NCI-H1048 (cell line): ENCODE measurements at places on chromosomes 3 and 15.

- DNase-seq = no peak
These were observed 13.1 kb upstream of the EHD4 start for GRCh38 chr15:41985236-41986160.

- DNase-seq = no peak
These were observed 73.7 kb downstream of the CCNL1 start for GRCh38 chr3:157086060-157086750.

GRCh38 chr3:37935756-37936666, 54.6 kb upstream of the VILL start:
- DNase-seq = no peak

- no peak for DNase-seq
These were observed 257.5 kb downstream of the SHQ1 start for GRCh38 chr3:72590732-72591221.

DNA sequence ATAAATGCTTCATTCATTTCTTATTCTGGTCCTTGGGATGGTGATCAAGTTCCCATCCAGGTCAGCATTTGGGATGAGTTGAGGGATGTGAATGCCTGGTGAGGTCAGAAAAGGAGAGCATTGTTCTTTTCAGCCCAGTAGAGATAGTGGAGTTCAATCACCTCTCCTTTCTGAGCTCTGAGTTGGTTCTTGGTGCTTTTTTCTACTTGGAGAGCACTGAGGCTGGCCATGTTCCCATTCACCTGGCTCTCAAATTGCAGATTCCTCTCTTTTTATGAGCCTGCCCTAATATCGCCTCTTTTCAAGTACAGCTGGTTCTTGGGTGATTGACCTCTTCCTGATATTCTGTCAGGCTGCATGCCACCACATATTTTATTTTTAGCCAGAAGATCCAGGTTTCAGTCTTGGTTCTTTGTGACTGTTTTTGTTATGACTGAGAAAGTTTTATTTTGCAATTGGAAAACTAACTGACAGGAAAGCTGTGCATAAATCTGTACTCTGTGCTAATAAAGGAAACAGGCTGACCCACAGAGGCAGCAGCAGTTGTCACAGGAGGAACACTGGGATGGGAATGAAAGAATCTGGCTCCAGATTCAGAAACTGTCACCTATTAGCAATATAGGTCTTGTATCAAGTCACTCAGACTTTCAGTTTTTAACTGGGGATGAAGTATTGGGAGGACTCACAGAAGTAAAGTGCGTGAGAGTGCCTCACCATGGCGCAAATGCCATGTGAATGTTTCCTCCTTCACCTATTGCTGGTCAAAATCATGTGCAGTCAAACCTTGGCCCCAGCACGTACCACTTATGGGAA, 10.7 kb downstream of the AQP9 start:
- no peak for DNase-seq

- no peak for DNase-seq
These were observed 327.5 kb downstream of the UACA start for GRCh38 chr15:70435872-70436271.

DNA sequence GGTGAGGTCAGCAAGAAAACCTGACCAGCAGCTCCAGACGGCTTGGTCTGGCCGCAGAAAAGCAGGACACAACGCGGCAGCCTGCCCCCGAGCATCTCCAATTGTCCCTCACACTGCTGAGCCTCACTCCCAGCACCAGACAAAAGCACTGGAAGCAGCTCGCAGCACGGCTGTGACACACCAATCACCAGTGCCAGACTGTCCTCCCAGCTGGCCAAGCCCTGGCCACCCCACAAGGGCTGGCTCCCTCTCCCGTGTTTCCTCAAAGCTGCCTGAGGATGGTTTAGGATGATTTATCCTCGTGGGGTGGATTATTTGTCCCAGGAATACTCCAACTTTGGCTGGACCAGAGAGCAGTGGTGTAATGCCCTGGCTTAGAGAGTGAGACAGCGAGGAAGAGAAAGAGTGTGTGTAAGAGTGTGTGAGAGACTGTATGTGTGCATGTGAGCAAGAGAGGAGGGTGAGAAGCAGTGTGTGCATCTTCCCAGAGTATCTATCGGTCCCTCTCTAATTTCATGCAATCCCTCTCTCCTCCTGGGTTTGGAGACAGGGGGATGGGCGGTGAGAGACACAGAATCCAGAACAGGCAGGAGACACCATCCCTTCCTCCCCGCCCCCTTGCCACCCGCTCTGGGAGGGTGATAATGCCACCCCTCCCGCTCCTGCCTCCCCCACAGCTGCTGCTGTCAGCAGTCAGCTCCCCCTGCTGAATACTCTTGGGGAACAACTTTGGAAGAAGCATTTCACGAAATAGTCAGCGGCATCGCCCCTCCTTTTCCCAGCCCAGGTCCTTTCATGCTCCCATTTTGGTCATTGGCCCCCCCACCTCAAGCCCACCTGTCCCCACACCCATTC, 34.2 kb downstream of the SEMA5B start:
- no peak for DNase-seq

GRCh38 chr15:61841466-61841865, 218.8 kb downstream of the VPS13C start:
- DNase-seq = no peak

DNA sequence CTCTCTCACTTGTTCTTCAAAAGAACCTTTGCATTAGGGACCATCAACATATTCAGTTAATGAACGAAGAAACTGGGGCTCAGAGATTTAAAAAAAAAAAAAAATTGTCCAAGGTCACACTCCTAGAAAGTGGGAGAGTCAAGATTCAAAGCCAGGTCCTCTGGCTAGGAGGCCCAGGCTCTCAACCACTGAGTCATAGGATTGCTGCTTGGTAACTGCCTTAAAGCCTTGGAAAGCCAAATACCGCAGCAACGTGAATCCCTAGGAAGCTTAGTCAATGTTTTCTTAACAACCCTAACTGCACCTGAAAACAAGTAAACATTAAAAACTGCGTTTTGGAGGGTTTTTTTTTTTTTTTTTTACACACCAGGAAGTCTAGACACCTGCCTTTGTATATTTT, 156.8 kb downstream of the WNT5A start:
- DNase-seq = no peak

- DNase-seq = no peak
These were observed 399.6 kb downstream of the NAALADL2 start for GRCh38 chr3:175258763-175259162.

- DNase-seq = no peak
These were observed 159.1 kb downstream of the AKAP13 start for GRCh38 chr15:85539491-85539890.

GRCh38 chr15:74443100-74443909, 9.5 kb upstream of the SEMA7A start:
- DNase-seq = no peak

GRCh38 chr3:161454615-161455014, 42.0 kb upstream of the OTOL1 start:
- no peak for DNase-seq

DNA sequence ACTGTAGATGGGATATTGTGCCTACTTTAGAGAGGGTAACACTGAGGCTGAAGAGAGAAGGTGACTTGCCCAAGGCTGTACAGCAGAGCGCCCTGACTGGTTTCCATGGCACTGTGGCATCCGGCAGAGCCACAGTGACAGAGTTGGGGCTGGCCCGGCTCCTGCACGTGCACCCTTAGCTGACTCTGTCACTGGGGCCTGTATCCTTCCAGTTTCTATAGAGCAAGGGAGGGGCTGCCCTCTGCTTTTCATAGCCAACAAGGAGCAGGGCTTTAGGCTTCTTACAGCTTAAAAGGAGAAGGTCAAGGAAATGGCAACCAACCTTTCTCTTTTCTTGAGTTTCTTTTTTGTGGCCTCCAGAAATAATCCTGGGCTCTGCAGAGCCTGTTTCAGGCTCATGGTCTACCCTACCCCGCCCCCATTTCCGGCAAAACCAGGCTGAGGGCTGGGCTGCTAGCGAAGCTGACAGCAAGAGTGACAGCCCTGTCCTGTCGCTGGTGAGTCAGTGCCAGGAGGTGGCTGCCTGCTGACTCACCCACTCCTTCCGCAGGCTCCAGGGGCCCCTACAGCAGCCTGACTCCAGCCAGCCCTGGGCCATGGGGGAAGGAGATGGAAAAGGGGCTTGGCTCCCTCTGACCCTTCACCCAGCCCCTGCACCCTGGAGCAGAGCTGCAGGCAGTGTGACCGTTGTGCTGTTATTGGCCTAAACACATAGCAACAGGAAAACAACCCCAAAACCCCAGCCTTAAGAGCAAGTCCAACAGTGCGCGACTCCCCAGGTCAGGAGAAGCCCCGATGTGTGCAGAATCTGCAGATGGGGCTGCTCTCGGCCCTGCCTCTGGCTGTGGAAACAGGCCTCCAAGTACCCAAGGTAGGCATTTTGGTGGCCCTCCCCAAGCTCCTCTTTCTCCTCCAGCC, 29.8 kb downstream of the SLC6A6 start:
- no peak for DNase-seq

DNA sequence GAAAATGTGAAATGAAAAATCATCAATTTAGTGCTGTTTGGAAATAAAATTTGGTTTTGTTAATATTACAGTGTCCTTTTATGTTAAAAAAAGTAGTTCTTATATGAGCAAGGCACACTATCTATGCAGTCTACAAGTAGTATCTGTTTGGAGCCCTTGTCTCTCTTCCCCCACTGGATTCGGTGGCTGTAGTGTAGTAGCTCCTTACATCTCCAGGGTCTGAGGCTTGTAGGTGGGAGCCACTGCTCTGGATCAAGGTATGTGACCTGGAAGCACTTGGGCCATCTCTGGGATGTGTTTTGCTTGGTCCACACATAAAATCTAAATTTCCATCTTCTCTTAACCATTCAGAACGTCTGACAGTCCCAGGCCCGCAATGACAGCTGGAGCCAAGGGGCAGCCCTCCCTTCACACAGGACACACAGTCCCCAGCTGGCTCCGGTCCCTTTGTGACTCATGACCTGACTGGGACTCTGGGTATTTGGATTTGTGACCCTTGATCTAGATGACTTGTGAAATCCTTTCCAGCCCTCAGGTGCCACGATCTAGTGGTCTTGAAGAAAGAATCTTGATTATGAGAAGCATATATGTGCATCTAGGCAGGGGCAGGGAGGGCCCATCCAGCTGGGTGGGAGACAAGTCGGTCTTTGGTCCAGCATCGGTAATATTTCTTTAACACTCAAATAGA, 80.0 kb downstream of the USP13 start:
- no peak for DNase-seq

DNA sequence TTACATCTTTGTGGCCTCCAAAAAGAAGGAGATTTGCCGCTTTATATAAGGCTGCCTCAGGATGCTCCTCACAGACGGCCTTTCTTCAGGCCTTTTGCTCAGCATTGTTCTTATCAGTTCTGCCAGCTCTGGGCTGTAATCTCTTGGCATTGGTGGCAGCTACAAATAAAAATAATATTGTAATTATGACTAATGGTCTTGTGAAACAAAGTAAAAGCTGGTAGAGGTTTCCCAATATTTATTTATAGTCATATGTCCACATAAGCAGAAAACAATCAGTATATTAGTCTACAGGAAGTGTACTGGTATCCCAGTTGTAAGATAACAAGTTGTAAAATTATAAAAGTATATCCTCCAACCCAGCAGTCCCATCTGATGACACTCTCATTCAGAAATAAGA, 7.3 kb downstream of the NEK4 start:
- no peak for DNase-seq

DNA sequence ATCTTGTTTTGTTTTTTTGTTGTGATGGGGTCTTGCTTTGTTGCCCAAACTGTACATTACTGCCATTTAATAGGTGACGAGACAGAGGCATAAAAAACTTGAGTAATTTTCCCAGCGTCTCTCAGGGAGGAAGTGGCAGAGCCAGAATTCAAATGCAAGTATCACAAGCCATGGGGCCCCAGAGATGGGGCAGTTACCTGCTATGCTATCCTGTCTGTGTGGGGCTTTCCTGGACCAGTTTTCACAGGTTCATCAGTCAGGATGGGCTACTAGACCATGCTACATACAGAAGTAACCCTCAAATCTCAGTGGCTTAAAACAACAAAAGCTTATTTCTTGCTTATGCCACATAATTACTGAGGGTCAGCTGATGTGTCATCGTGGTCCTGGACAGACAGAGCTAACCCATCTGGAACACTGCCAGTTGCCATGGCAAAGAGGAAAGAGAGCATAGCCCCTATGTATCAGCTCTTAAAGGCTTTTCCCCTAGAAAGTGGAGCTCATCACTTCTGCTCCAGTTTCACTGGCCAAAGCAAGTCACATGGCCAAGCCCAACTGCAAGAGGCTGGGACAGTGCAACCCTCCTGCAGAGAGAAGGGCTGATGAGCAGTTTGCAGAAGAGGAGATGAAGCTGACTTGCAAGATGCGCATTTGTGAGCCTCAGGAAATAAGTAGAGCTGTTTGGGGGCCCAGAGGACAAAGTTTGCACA, 31.7 kb upstream of the SYNM start:
- DNase-seq = no peak

- no peak for DNase-seq
These were observed 61.7 kb downstream of the IL1RAP start for GRCh38 chr3:190575437-190576185.

DNA sequence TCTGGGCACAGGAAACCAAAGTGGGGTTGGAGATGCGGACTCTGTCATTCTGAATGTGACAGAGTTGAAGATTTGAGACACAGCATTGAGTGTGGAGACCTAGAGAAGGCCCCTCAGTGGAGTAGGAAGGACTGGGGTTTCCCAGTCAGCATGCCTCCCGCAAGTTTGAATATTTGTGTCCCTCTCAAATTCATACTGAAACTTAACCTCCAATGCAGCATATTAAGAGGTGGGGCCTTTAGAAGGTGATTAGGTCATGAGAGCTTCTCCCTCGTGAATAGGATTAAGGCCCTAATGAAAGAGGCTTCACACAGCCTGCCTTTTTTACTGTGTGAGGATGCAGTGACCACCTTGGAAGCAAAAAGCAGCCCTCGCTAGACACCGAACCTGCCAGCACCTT, 8.0 kb downstream of the HDDC3 start:
- DNase-seq = no peak

GRCh38 chr3:1404270-1404962, 311.6 kb downstream of the CNTN6 start:
- no peak for DNase-seq

DNA sequence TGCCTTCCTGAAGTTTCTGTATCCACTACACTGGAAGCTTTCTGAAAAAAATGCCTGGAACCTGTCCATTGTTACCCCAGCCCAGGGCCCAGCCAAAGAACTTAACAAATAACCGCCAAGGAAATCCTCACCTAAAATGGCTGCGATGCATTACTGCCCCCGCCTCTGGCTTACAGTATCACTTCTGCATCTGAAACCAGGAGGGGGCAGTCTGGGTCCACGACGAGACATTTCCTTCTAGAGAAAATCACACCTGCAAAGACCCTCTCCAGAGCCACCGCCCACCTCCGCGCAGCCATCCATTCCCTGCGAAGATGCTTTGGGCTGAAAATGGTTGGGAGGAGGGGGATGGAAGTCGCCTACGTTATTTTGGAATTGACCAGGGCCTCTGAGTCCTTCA, 22.4 kb upstream of the CELF6 start:
- no peak for DNase-seq

DNA sequence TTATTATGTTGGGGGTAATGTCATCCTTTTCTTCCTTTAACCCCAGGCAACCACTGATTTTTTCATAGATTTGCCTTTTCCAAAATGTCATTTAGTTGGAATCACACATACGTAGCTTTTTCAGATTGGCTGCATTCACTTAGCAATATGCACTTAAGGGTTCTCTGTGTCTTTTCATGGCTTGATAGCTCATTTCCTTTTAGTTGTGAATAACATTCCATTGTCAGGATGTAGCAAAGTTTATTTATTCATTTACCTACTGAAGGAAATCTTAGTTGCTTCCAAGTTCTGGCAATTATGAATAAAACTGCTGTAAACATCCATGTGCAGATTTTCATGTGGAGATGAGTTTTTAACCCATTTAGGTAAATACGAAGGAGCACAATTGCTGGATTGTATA, 125.4 kb downstream of the AGBL1 start:
- no peak for DNase-seq
